ENCODE measurements at places on chromosomes 2 and 18. TPM values are rescaled to one million over a fixed set of nuclear protein-coding genes. Genes with fewer than 3 reads are reported as not detected.

TCF23 gene
- 0.39 TPM for total RNA-seq

MC4R gene
- not detected for total RNA-seq

NTSR2 gene
- not detected for total RNA-seq

CNRIP1 gene
- total RNA-seq, result 31.7 TPM

SPDYA gene
- 2.8 TPM for total RNA-seq

GPR75 gene
- total RNA-seq, result 3.1 TPM

CFAP65 gene
- total RNA-seq, result not detected

RUFY4 gene
- 0.39 TPM for total RNA-seq

MYCN gene
- total RNA-seq, result 0.45 TPM

SCLY gene
- 14.1 TPM for total RNA-seq

UPP2 gene
- not detected for total RNA-seq
